Kidney capillary endothelial cell (primary cell): ENCODE measurements at places on chromosomes 2 and 18.
A peak's percentile ranks its signal among the peaks of the same experiment; 100 is the strongest.

GRCh38 chr2:120678251-120678650, 57.4 kb upstream of the GLI2 start:
- DNase-seq, result no peak

- no peak for DNase-seq
Observed at GRCh38 chr2:236025892-236026291, 142.3 kb downstream of the GBX2 start.

- DNase-seq, result peak; percentile 97
Observed at GRCh38 chr18:8730080-8730827, 24.9 kb downstream of the MTCL1 start.

GRCh38 chr2:85754313-85755095, 713 bp downstream of the ATOH8 start:
- peak; percentile 67 for DNase-seq

DNA sequence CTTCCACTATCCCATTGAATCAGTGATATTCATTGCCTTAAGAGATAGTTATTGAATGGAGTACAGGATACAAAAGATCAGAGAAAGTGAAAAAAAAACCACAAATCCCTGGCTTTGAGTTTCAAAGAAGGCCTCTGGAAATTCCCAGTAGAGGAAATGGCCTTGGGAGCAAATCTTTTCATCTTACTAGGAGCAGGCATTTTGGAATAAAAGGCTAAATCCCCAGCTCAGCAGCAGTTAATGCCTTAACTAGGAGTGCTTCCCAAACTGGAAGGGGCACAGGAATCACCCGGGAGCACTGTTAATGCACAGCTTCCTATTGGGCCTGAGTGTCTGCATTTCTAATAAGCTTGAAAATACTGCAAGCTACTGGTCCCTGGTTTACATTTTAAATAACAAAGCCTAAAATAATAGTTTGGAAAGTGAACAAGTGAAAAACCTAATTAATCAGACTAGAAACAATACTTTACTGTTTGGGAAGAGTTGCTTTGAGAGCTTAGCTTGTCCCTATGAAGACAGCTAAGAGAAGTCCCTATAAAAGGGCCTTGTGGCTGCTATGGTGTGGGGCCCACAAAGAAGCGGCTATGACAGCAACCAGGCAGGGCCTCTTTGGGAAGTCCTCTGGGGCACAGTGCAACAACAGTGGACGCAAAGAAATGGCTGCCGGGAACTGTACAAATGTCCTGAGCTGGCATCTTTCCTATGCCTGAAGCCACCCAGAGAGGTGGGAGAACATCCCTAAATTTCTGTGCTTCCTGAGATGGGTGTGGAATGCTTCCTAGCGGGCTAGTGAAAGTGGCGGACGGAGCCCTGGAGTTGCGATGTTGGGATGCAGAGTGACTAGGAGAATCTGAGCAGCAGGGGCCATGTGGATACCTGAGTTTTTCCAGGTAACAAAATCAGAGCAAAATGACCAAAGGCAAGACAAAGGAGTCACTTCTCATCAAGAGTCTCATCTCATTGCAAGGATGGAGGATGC, 117.1 kb upstream of the KLHL14 start:
- no peak for DNase-seq

GRCh38 chr18:31649978-31650719, 34.2 kb downstream of the B4GALT6 start:
- no peak for DNase-seq

- DNase-seq, result no peak
Observed at GRCh38 chr2:126898636-126899035, at the start of gene TEX51. Gene TEX51, plus strand, starts transcription at chr2:126898890. Its CDS starts 29 bp downstream, at chr2:126898919.

GRCh38 chr2:236164201-236164924, 3.8 kb downstream of the GBX2 start:
- DNase-seq, result no peak

DNA sequence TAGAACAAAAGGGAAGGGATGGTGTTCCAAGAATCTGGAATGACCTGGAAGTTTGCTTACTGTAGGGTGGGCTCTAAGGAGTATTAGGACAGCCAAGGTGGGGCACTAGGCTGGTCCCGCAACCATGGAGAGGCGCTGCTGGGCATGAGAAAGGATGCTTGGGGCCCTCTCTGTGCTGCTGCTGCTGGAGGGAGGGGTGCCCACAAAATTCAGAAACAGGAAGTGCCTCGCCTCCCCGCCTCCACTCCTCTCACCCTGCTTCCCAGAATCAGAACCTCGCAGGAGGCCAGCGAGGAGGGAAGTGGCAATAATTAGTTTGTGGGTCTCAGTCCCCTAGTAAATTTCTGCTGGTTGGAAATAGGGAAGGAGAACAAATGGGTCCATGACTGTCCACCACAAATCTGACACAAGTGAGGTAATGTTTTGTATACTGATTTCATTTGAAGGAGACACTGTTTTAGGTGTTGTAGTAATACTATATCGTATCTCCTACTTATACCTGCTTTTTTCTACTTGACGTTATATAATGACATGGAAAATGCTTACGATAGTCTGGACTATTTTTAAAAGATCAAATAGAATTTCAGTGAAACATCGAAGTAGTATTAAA, 7.9 kb upstream of the PDCL3 start:
- no peak for DNase-seq

GRCh38 chr2:62369541-62370202, 136.3 kb downstream of the TMEM17 start:
- no peak for DNase-seq

DNA sequence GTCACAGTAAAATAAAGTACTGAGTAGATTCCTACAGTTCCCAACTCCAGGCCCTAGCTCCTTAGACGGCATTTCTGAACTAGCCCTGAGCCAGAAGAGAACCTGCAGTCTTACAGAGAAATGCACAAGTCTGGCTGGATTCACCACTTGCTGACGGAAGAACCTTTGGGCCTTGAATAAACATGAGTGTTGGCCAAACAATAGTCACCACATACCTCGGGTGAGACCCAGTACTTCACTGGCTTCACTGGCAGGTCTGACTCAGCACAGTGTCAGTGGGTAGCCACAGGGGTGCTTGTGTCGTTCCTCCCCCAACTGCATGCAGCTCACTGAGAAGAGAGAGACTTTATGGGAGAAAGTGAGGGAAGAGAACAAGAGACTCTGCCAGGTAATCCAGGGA, 88.9 kb downstream of the TMEM185B start:
- peak; percentile 7 for DNase-seq

DNA sequence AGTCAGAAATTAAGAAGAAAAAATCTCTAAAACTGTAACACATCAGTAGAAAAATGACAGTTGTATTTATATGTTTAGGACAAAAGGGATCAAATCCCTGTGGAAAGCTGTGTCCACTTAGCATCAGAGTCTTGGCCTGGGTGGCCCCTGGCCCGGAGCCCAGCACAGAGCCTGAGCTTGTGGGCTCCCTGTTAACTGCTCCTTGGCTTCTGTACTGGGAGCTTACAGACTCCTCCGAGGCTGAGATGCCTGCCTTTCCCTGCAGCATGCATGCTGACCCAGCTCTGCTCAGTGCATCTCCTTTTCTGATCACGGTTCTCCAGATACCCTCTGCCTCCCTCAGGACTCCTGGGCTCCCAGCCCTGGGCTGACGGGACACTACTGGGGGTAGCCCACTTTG, 98.1 kb downstream of the DCDC2C start:
- DNase-seq, result no peak

DNA sequence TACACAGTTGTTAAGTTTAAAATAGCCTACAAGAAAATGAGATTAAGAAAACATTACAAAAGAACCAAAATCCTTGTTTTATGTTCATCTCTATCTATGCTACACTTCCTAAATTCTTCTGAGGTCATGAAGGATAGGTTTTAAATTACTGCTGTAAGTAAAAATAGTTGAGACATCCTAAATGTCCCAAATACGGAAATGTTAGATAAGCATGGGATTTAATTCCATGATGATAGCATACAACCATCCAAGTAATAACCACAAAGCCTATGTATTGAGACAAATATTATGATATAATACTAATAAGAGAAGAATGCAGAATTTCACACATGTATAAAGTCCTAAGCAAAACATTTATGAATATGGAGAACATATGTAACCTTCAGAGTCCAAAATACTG, 34.1 kb downstream of the PIEZO2 start:
- DNase-seq, result no peak

DNA sequence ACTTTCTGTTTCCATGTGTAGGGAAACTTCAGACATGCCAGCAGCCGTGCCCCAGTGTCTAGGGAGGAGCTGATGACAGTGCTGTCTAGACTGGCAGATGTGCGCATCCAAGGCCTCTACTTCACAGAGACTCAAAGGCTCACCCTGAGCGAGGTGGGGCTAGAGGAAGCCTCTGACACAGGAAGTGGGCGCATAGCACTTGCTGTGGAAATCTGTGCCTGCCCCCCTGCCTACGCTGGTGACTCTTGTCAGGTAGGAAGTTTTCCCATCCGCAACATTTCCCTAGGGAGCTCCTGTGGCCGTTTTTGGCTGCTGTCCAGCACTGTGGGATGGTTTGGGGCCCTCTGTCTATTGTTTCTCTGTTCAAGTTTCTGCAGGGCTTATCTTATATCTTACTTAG, 143.1 kb upstream of the TTC39C start:
- peak; percentile 47 for DNase-seq

DNA sequence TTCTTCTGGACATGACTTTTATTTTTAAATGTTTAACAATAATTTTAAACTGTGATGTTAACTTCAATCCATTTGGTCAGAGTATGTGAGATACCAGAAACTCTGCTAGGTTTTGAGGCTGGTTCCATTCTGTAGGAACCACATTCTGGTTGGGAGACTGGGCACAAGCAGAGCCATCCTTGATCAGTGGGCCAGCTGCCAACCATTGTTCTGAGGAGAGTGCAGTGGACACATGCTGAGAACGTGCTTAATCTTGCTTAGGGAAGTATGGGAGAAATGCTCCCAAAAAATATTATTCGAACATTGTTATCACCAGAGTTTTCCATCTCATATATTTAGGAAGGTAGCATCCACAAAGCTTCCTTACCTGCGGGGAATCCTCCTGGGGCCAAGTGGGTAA, 155.8 kb downstream of the RTN4 start:
- DNase-seq, result no peak

GRCh38 chr2:204199357-204199756, 262.8 kb downstream of the ICOS start:
- DNase-seq, result no peak

DNA sequence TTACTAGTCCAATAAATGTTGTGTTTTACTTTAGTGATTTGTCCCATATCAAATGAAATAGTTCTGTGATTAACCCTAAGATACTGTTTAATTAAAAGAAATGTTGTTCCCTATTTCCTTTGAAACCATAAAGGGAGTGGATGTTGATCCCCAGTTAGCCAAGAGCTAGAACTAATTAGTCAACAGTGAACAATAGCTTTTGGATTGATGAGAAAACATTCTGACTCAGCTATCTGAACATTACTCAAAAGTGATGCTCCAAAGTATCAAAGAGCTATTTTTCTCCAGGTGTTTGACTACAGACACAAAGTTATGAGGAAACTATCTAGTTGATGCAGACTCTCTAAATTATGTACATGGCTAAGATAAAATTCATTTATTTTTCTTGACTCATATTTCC, 7.3 kb upstream of the FEZ2 start:
- no peak for DNase-seq

- DNase-seq, result no peak
Observed at GRCh38 chr18:23951206-23951605, 63.3 kb upstream of the TTC39C start.

- DNase-seq, result no peak
Observed at GRCh38 chr2:201180010-201180409, 2.9 kb upstream of the CASP10 start.

GRCh38 chr2:71683666-71684065, 230.3 kb downstream of the DYSF start:
- DNase-seq, result no peak

DNA sequence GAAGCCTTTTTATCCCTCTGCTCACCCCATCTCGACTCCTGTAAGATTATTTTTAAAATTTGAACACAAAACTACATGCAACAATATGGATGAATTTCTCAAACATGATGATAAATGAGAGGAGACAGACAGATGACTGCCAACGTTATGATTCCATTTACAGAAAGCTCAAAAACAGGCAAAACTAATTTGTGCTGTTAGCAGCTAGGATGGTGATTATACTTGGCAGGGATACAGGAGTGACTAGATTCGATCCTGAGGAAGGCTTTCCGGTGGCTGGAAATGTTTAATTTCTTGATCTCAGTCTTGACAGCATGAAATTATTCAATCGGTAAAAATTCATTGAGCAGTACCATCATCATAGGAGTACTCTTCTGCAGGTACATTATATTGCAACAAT, 163.4 kb upstream of the SH3BP4 start:
- no peak for DNase-seq

DNA sequence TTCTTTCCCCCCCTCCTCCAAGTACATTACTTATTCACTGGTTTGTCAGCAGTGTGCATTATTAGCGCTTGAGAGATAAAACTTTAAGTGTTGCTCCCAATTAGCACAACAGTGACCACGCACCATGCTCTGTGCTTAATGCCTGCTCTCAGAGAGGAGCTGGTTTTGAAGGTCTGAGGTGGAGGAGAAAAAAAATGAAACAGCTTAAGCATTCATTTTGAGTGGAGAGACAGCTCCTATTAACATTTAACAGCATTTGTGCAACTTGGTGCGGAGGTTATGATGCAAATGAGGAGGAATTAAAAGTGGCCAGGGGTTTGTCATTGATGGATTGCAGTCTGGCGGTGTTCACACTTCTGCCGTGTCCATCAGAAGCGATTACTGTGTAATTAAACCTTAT, 141.8 kb downstream of the FIGN start:
- no peak for DNase-seq

GRCh38 chr2:201852878-201853415, 46.6 kb downstream of the CDK15 start:
- no peak for DNase-seq

- no peak for DNase-seq
Observed at GRCh38 chr2:16647992-16648617, 17.5 kb downstream of the CYRIA start.

- peak; percentile 73 for DNase-seq
Observed at GRCh38 chr2:236343400-236344161, 79.4 kb upstream of the ASB18 start.

DNA sequence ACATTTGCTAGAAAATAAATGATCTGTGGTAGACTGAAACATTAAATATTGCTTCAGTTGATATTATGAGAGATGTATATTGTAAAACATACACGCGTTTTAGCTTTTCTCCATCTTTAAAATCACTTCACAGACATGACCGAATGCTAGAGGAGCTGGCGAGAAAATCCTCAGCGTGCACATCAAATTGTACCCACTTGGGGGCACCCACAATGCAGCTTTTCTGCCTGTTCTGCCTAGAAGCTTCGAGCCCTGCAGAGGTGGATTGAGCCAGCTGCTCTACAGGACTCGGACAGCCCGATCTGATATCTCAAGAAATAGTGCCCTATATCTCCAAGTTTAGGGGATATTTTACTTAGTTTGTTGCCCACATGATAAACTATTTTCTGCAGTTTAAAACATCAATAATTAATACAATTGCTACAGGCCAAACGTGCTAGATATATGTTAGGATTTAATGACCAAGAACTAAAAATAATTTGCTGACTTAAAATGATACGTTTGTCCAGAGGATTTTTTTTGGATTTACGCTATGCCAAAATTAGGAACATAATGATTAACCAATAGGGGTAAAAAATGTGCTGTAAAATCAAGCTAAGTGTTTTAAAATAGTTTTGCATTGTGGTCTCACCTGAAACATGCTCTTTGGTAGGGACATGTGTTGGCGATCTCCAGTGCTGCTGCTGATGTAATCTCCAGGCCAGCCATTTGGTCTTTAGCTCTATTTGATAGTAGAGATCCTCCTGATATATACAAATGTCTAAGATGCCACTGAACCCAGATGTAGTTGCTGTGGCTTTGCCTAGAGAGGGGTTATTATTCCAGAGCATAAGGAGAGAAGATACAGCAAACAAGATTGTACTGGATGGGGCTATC, 22.3 kb upstream of the ATP5MC3 start:
- DNase-seq, result peak; percentile 33

GRCh38 chr18:77058290-77058835, 74.2 kb downstream of the MBP start:
- DNase-seq, result no peak
